Anterior cingulate cortex (tissue), 58 donors: ENCODE measurements at places on chromosomes 5 and 9.

GRCh38 chr5:12658871-12659446 lies 754.7 kb upstream of the CTNND2 start:
- no peak for DNase-seq

- DNase-seq, result no peak
Measured at GRCh38 chr5:125278711-125279110, 532.3 kb upstream of the ZNF608 start.

DNA sequence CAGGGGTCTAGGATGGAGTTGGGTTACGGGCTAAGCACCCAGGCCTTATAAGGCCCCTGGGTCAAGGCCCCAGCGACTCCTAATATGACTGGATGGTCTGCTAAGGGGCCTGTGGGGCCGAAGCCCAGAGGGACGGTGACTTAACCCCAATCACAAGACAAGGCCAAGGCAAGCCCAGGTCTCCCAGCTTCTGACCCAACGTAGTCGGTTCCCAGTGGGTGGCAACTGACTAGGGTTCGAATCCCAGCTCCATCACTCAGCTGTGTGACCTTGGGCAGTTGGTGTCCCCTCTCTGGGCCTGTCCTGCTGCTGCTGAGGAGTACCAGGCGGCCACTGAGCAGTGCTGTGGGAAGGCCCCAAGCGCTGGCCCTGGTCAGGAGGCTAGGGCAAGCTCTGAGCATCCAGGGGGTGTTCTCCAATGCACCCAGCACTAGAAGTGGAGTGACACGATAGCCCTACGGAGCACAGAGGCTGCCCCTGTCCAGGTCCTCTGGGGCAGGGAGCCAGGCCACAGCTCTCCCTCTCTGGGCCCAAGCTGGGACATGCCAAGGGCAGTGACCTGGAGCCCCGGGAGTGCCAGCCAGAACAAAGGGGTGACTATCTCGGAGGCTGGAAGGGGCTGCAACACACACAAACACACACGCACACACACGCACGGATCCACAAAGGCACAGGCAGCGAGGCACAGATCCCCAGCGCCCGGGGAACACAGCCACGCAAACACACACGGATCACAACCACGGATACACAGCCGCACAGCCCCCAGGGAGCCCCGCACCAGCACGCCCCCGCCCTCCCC lies 512 bp downstream of the AK1 start:
- peak; percentile 54 for DNase-seq

GRCh38 chr5:120917214-120917758 lies 453.2 kb downstream of the PRR16 start:
- DNase-seq, result no peak

GRCh38 chr5:157473383-157474320 lies 13.6 kb downstream of the NIPAL4 start:
- DNase-seq, result no peak

DNA sequence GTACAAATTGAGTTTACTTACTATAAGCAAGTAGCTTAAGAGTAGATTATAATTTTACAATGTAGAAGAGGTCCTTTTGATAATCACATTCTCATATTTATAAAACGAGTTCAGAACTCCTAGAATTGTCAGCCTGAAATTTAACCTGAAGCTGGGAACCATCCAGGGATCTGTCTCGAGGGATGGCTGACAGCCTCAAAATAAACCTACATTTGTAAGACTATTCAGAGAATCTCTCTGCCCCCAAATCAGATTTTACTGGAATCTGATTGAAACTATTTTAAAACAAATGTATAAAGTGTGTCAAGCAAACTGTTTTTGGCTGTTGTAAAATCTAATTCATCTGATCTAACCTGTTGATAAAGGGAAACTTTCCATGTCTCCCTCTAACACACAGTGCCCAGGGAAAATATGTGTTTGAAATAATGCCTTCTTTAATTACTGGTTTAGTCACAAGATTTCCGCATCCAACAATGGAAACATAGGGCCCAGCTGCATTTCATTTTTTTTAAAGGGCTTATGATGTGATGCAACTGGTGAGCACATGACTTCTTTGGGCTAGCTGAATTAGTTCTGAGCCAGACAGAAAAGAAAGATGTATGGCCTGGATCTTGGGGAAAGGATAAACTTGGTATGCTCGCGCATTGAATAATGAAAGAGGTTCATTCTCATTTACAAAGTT lies 30.3 kb downstream of the SLC25A46 start:
- no peak for DNase-seq

- DNase-seq, result no peak
Measured at GRCh38 chr9:71822456-71822855, 54.1 kb upstream of the CEMIP2 start.

DNA sequence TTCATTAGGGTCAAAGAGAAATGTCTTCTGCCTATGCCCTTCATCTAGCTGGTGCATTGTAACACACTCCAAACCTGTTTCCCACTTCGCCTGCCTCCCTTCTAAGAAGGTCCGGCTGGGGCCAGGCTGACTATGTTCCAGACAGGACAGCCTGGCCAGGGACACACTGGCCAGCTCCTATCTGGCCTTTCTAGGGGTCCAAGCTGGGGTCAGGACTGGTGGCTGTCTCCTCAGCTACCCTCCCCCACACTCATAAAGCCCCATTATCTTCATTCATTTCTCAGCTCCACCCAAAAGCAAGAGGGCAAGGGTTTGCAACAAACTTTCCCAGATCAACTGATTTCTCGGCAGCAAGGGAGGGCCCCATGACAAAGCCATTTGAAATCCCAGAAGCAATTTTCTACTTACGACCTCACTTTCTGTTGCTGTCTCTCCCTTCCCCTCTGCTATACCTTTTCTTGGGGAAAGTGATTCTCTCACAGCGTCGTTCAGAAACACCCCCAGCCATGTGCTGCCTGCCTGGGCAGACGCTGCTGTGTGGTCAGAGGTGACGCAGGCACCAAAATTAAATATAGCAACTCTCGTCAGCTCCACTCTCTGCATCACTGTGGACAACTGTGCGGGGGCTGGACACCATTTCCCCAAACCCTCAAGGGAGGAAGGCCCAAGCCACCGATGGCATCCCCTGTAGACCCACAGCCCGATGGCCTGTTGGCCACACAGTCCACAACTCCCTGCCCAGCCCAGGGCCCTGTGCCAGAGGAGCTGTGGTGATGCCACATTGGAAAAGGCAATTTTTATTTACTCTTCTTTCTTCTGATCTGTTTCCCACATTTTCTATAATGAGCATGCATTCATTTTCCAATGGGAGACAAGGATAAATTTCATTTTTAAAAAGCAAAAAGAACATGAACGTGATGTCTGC lies 6.1 kb downstream of the IL13 start:
- no peak for DNase-seq

- no peak for DNase-seq
Measured at GRCh38 chr5:14577079-14577725, 4.4 kb upstream of the OTULINL start.

GRCh38 chr5:76252437-76252836 lies 150.6 kb upstream of the IQGAP2 start:
- DNase-seq, result no peak

GRCh38 chr5:74332682-74333081 lies 307.8 kb downstream of the ENC1 start:
- DNase-seq, result no peak

GRCh38 chr9:4235871-4236804 lies 63.7 kb downstream of the GLIS3 start:
- DNase-seq, result no peak

DNA sequence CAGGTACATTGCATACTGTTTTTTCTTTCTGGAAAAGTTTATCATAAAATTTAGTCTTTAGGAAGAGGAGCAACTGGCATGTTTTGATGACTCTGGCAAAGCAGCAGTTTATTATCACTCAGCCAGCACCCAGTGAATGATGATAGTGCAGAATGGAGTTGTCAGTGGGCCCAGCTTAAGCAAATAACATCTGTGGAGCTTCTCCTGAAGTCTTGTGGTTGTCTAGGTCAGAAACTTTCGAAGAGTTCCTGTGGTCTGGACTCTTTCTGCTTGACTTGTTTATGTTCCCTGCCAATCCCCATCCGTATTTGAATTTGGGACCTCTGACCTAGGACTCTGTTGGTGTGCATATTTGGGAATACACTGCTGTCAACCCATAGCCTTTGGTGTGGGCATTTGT lies 38.1 kb upstream of the C5orf47 start:
- no peak for DNase-seq

DNA sequence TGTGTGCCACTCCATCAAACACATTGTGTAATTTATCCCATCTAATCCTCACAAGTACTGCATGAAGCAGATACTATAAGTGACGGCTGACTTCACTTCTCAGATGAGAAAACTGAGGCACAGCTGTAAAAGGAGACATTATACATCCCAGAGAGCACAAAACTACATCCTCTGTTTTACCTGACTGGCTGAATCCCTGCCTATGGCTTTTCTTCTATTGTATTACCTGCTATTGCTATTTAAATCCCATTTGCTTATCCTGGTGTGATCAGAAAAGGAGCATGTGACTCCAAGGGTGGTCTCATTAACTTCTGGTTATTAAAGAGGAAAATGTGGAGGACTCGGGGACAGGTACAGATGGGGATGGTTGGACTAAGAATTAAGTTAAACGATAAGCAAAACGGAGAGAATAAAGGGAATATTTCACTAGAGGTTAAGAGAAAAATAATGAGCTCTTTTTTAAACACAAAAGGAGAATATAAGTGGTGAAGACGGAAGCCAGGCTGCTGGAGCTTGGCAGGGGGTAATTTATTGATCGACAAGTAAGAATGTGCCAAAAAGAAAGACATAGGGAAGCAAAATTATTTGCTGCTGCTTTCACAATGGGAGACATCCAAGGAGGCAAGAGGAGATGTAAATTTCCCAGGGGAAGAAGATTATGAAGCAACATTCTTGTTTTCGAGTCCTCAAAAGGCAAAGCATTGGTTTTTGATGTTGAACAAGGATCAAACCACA lies 155.7 kb upstream of the GPR151 start:
- no peak for DNase-seq

GRCh38 chr9:91786132-91786896 lies 163.7 kb downstream of the ROR2 start:
- no peak for DNase-seq

DNA sequence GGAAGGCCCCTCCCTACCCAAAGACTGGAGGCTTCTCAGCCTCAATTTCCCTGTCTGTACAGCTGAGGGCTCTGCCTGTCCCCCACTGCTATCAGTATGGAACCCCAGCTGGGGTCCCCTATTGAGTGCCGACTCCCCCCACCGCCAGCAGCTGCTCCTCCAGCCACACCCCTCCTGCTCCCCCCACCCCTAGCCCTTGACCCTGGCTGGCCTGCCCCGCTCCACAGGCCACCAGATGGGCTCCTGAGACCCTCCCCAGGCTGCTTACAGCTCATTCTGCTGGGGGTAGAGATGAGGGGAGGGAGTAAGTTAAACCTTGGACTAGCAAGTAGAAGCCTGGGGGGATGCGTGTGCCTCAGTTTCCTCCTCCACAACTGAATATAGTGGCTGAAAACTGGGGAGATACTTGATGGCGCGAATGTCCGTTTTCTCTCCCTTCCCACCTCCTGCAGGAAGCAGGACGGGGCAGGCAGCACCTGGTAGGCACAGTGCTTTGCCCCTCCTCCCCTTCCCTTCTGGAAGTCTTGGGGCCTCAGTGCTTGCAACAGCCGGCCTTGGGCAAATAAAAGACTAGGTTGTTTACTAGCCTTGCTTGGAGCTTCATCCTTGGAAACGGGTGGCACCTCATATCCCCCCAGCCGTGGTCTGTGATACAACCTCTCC lies 19.1 kb downstream of the URM1 start:
- DNase-seq, result no peak

DNA sequence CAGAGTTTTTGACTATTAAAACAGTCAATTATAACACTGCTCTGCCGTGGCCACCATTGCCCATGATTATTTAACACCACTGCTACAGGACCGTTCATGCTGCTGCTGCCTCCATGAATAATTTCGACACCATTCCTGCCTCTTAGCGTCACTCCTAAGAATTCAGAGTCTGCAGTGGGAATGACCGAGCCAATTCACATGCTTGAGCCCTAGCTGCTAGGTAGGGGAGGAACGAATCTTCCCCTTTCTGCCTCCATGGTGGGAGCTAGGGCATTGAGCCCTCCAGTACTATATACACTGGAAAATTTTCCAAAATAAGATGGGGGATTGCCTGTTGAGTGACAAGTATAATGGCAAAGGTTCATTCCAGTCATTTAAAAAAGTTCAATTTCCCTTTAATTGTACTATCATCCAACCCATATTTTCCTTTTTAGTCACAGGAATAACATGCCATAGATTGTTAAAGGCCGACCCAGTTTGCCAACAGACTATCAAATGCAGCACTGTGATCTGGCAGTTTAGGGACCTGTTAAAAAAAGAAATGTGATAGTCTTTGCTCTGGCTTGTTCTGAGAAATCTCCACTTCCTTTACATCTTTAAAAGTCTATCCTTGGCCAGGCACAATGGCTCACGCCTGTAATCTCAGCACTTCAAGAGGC lies 13.5 kb upstream of the B4GALT1 start:
- no peak for DNase-seq

DNA sequence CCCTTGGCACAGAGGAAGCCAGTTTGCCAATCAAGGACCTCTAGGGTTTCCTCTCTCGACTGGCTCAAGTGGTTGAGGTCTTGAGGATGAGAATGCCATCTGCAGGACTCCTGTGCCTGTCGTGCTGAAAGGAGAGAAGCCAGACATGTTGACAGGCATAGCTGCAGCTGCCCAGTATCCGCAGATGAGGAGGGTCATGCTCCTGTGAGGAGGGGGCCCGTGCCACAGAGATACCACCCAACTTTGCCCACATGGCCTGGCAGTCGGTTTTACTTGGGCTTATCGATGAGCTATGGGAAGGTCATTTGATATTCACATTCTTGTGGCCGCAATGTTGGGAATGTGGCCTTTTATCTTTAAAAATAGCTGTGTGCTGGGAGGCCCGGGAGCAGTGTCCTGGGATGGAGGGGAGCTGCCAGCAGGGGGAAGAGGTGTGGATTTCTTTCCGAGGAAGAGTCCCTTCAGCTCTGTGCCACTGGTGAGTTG lies 17.4 kb downstream of the FRMPD1 start:
- DNase-seq, result no peak

- no peak for DNase-seq
Measured at GRCh38 chr5:139871614-139872013, 76.0 kb downstream of the PSD2 start.

DNA sequence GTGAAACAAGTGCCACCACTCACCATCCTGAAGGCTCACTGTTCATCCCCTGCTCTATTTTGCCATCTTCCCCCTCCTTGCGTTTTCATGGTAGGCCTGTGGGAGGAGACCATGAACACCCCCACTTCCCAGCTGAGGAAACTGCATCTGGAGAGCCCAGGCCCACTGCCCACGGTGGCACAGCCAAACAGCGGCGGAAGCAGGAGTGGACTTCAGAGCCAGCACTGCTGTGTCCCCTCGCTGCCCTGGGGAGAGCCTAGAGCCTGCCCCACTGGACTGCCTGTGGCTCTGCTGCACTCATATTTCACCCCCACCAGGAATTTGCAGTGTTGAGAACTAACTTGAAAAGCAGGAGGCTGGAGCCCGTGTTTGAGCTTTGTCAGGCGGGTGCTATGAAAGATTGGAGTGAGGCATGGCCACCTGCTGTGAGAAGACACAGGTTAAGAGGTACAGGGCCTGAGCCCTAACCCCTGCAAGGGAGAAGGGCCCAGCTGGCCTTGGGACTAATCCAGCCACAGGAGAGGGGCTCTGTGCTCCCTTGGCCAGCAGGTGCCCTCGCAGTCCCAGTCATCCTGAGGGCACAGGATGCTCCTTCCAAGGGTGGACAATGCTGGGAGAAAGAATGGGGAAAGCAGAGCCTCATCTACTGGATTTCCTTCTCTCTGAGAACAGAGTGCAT lies 79.0 kb downstream of the MACROH2A1 start:
- no peak for DNase-seq
